ENCODE measurements at places on chromosomes 4 and X.

DNA sequence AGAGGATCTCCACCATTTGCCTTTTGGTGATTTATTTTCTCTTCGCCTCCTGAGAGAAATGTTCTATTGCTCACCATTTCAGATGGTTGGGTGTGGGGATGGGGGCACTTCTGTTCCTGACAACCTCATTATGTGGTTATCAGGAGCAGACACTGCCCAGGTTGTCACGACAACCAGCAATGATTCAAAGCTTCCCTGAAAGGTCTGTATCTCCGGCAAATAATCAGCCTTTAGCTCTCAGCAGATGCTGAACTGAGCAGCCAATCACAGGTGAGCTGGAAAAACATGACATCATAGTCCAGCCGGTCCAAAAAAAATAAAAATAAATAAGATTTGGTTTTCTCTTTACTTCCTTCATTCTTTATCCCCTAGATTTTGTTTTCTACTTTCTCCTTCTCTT is 5.5 kb upstream of the PAK3 start:
- DNase-seq, result no peak

DNA sequence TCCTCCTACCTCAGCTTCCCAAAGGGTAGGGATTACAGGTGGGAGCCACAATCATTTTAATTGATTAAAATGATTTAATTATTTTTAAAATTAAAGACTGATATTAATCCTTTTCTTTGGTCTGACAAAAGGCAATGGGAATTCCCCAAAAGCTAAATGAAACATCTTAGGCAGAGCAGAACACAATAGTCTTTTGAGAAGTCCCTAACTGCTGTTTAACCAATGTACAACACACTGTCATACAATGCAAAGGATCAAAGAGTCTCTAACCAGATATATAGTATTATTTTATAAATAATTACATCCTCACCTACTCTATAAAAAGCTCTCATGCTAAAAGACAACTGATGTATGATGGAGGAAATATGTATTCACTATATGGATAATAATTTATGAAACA is 47.0 kb downstream of the THAP9 start:
- no peak for DNase-seq

DNA sequence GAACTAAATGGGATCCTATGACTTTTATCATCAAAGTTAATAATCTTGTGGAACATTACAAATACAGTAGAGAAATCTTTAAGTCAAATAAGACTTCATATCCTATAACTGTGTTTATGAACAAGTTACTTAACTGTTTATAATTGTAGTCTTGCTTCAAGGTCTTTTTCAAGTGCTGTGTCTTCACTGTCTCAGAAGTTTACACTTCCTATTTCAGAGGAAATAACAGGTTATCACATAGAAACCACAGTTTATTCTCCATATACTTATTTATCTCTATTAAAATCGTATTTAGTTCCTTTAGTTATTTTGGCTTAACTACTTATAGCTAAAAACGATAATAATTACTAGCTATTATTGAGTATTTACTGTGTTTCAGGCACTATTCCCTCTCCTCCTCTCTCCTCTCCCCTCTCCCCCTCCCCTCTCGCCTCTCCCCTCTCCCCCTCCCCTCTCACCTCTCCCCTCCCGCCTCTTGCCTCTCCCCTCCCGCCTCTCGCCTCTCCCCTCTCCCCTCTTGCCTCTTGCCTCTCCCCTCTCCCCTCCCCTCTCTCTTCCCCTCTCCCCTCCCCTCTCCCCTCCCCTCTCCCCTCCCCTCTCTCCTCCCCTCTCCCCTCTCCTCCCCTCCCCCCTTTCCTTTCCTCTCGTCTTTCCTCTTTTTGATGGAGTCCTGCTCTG is 63.7 kb downstream of the RBPJ start:
- no peak for DNase-seq

DNA sequence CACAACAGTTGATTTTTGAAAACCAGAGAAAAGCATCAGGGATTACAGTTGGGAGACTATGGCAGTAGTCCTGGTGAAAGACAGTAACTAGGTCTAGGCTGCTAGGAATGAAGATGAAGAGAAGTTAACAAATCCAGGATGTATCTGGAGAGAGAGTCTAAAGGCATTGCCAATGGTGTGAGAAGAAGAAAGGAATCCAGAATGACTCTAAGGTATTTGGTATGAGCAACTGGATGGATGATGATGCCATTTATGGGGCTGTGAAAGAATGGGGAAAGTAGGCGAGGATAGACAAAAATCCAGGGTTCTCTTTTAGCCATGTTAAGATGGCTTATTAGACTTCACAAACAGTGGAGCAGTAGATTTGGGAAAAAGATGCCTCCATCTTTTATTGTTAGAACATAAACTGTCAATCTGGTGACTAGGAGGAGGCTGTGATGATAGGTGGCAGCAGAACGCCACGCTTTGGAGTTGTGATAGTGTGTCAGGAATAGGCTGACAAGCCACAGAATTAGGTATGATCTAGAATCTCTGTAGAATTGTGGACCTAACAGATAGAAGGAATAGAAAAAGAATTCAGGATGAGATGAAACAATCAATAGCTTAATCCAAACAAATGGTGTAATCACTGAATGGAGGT is 27.3 kb upstream of the JADE1 start:
- peak; percentile 35 for DNase-seq

GRCh38 chrX:41734530-41734929 is 10.5 kb downstream of the GPR82 start:
- peak; percentile 4 for DNase-seq

GRCh38 chr4:145626623-145626982 is 7.4 kb downstream of the MMAA start:
- peak; percentile 20 for DNase-seq

DNA sequence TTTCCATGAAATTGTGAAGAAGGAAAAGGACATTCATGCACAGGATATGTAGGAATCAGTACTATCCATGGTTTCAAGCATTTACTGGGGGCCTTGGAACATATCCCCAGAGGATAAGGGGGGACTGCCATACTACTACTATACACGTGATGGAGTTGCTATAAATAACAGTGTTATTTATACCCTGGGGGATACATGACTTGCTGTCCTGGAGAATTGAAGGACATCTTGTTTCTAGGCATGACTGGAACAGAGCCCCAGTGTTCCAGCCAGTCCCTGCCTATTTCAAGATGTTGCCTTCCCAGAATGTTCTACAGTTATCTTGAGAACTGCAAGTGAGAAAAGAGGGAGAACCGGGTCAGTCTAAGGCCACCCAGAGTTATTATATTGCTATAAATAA is 39.6 kb upstream of the ZNF81 start:
- DNase-seq, result no peak

DNA sequence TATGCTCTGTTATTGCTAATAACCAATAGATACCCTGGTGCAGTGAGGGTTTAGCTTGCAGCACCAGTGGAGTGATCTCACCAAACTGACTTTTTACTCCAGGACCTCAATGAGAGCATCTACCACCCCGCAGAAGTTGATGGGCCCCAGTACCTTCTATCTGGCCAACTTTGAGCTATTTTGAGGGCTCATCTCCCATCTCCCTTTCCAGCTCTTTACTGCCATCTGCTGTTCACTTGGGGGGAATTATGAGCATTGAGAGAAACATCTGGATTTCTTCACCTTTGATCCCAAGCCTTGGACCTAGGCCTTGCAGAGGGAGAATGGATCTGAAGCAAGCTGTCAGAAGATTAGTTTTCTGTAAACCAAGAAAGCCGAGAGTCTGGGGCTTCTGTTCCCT is 143.6 kb downstream of the TMEM164 start:
- DNase-seq, result peak; percentile 39

DNA sequence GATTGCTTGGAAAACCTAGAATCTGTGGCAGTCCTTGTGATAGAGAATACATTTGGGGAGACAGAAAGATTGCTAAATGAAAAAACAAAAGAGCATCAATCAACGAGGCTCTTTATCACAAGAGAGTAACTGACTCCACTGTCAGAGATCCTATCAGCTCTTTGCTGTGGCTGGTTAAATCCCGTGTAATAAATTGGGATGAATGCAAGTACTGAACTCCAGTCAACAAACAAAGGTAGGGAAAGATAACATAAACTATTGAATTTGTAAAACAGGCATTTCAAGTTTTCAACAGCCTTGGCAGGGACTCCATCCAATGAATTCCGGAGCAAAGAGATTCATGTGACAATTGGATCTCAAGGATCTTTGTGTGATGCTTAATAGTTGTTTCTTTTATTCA is 21.3 kb downstream of the MMRN1 start:
- DNase-seq, result no peak

DNA sequence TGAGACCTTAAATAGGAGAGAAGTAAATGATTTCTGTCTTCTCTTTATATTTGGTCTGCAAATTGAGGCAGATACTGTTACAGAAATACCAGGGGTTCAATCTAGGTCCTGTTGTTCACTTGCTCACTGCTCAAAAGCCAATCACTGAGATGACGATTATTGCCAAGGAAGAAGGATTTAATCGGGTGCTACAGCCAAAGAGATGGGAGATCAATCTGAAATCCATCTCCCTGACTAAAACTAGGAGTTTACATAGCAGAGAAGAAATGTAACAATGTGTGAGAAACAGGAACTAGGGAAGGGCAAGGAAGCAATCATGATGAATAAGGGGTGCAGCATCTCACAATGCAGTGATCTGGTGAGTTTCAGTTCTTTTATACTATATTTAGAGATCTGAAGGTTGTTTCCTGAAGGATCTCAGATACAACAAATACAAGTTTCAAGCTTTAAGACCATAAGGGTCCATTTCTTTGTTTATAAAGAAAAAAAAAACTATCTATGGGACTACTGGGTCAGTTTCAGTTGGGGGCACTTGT is 117.9 kb upstream of the FAM9B start:
- no peak for DNase-seq

DNA sequence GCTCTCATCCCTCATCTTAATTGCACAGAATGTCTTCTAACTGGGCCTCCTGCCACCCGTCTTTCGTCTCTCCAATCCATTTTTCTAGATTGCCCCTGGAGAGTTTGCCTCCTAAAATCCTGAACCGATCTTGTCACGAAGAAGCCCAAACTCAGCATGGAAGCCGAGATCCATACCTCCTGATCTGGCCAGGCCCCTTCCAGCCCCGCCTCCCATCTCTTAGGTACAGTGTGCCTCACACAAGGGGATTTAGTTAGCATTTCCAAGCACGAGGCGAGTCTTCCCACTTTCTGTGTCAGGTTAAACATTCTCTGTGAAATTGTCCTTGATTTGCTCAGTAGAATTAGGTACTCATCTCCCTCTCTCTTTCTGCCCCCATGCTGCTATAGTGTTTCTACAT is 80.0 kb upstream of the TENM3 start:
- no peak for DNase-seq

DNA sequence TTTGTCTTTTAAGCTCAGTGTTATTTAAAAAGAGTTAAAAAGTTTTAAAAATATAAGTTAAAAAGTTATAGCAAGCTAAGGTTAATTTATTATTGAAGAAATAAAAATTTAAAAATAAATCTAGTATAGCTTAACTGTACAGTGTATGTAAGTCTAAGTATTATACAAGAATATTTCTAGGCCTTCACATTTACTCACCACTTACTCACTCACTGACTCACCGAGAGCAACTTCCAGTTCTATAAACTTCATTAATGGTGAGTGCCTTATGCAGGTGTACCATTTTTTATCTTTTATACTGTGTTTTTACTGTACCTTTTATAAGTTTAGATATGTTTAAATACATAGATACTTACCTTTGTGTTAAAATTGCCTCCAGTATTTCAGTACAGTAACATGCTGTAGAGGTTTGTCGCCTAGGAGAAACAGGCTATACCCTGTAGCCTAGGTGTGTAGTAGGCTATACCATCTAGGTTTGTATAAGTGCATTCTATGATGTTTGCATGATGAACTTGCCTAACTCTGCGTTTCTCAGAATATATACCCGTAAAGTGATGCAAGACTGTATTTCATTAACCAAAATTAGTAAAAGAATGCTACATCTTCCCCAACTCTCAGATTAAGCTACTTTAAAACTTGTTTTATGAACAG is 202.9 kb downstream of the CFAP299 start:
- peak; percentile 45 for DNase-seq

DNA sequence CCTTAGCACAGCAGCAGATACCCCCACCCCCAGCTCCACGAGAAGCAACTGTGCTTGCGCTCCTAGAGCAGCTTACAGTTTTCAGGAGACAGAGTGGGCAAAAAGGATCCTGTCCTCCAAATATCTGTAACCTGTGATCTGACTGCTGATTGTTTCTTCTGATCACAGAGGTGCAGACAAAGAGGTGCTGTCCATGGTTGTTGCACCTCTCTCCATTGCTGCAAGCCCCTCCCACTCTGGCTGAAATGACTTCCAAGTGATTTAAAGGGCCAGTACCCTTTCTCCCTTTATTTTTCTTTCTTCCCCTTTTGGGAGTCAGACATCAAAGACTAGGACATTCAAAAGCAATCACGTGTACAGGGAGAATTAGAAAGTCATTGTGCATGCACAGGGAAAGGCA is 205.3 kb upstream of the GEMIN8 start:
- no peak for DNase-seq

DNA sequence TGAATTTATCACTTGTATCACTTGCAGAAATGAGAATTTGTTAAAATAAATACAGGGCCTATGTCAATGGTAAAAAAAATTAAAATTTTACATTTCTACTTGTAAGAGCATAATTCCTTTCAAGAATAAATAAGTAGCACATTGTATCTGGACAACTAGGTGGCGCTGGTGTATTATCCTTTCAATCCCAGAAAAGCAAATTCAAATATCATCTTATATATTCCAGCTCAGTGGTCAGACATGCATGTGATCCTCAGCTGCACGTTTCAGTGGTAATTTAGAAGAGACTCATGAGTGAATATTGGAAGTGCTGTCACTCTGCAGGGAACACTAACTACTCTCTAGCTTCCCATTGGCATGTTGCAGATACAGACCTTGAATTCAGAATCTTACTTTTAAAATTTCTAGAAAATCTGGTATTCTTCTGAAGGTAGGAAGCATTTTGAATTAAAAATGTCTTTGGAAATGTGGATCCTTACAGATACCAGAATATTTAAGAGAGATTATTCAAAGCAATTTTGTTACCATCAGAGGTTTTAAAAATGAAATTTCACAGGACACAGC is 1414.7 kb upstream of the TENM3 start:
- peak; percentile 75 for DNase-seq

DNA sequence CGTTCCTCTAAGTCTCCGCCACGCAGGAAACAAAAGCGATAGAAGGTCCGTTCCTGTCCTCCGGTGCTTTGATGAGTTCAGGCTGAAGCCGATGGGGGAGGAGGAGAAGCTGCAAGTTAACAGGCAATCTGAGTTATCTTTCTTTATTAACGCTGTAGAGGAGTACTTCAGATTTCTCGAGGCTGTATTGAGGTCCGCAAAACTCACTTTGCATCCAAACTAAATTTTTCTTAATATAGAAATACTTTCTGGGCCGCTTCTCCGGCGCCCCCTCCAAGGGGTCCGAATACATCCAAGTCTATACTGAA is 395 bp upstream of the SOWAHB start:
- no peak for DNase-seq

DNA sequence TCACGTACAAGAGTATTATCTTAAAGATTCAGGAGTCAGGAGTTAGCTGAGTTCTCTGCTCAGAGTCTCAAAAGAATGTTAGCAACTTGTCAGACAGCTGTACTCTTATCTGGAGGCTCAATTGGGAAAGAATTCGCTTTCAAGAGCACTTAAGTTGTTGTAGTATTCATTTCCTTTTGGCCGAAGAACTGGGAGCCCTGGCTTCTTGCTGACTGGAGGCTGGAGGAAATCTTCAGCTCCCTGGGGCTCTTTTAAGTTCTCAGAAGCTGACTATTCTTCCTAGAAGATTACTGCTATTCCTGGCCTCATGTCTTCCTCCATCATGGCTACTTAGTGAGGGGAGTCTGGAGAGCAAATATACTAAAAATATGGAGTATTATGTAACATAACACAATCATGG is 587.2 kb downstream of the EPHA5 start:
- no peak for DNase-seq

Measured in fibroblast of skin of right quadriceps (primary cell).